Stomach (tissue), 19 donors: ENCODE measurements at places on chromosomes 16 and 17.

GRCh38 chr16:72913551-72913950 lies 134.4 kb downstream of the ZFHX3 start:
- no peak for DNase-seq

- DNase-seq: no peak
Observed at GRCh38 chr16:12758670-12759558, 44.8 kb downstream of the CPPED1 start.

DNA sequence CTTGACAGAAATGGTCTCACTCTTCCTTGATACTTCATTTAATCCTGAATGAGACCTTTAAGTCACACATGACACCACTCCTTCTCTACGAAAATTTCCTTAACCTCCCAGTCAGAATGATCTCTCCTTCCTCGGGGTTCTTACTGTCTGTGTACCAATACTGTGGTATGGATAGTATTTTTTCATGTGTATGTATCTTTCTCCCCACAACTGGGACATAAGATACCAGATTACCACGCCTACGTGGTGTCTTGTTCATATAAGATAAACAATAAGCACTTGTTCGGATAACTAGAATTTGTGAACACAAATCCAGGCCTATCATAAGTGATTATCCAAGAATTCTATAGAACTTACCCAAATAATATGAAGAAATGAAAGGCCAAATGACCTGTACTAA lies 11.3 kb downstream of the NUP88 start:
- DNase-seq: no peak

- DNase-seq: peak; percentile 87
Observed at GRCh38 chr17:59330053-59330942, 1.2 kb upstream of the YPEL2 start.

- no peak for DNase-seq
Observed at GRCh38 chr17:65202844-65203571, 65.8 kb downstream of the RGS9 start.

DNA sequence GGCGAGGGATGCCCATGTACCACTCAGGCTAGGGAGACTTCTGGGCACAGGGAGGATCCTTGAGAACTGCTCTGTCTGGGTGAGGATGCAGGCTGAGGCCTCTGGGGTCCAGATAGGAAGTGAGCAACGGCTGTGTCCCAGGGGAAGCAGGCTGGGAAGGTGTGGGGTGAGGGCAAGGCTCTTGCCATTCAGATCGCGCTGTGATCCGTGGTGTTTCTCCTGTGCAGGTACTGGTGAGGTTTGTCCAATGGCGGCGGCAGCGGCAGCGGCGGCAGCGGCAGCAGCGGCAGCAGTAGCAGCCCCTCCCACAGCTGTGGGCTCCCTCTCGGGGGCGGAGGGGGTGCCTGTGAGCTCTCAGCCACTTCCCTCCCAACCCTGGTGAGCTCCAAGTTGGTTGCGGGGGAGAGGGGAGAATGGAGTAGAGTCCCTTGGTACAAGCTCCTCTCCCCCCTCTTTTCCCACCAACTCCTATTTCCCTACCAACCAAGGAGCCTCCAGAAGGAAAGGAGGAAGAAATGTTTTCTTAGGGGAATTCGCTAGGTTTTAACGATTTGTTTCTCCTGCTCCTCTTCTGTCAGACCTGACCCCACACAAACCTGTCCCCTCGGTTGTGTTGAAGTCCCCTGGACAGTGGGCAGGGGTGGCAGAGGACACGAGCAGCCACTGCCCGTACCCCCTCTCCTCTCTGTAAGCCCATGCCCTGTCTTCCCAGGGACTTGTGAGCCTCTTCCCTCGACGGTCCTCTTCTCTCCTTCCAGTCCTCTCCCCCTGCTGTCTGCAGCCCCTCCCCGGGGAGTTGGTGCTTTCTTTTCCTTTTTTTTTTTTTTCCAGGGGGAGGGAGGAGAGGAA lies 1.9 kb upstream of the PRRT2 start:
- peak; percentile 52 for DNase-seq

GRCh38 chr16:85144026-85144915 lies 32.0 kb upstream of the CIBAR2 start:
- peak; percentile 9 for DNase-seq
